Activated naive CD8-positive, alpha-beta T cell treated with anti-CD3 and anti-CD28 coated beads, Interleukin-2, amount 50 U/mL, for 24 hours (primary cell): ENCODE measurements at places on chromosomes 1 and 21.

DNA sequence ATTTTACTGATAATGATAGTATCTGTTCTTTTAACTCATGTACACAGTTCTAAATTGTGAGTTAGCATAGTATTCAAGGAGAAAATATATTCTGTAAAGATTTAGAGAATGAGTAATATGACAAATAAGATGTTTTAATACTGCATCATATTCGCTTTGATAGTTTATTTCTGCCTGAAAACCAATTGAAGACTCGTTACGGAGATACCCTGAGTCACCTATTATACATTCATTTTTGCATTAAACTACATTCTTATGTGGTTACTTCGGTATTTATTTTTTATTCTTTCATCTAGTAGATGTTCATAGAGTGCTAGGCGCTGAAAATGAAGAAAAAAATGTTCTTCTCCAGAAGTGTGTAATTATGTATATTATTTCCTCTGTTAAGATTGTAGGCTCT, 5.3 kb downstream of the UHMK1 start:
- DNase-seq = no peak

GRCh38 chr1:163697137-163697536, 375.4 kb downstream of the NUF2 start:
- DNase-seq = no peak

DNA sequence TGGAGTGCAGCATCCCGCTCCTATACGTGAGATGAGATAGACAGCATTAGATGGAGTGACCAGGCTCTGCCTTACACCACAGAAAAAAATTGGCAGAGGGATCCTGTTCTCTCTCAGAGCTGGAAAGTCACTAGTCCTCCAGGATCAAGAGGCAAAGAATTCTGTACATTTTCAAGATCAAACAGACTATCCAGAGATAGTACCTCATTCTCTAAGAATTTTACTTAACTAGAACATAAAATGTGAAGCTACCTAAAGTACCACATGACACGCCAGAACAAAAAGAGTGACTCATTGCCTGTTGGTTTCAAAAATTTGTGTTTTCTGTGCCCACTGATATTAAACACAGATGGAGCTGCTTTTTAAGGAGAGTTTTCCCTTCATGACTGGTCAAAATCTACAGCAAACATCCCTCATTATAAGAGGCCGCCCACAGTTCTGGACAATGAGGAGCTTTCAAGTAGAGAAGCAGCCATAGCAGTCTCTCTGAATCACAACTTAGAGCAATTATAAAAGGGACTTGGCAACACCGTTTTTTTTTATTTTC, 32.3 kb downstream of the CD160 start:
- no peak for DNase-seq

DNA sequence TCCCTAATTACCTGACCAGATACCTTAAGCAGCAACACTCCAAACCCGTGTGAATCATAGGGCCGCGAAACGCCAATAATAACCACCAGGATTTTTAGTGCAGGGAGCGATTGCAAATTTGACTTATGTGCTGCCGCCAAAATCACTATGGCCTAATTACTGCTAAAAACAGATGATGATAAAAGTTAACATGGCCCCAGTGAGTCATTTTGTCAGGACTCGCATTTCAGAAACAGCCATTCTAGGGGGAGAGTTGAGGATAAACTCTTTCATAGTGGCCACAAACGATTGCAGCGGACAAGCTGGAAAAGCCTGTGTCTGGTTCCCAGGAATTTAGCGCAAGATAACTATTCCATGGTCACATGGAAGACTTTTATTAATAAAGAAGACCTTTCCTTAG, 103.4 kb downstream of the HLX start:
- DNase-seq = no peak

GRCh38 chr1:101453844-101454243, 217.0 kb downstream of the S1PR1 start:
- DNase-seq = no peak

- DNase-seq = no peak
These were observed 80.9 kb downstream of the ATP1A1 start for GRCh38 chr1:116453906-116454305.

DNA sequence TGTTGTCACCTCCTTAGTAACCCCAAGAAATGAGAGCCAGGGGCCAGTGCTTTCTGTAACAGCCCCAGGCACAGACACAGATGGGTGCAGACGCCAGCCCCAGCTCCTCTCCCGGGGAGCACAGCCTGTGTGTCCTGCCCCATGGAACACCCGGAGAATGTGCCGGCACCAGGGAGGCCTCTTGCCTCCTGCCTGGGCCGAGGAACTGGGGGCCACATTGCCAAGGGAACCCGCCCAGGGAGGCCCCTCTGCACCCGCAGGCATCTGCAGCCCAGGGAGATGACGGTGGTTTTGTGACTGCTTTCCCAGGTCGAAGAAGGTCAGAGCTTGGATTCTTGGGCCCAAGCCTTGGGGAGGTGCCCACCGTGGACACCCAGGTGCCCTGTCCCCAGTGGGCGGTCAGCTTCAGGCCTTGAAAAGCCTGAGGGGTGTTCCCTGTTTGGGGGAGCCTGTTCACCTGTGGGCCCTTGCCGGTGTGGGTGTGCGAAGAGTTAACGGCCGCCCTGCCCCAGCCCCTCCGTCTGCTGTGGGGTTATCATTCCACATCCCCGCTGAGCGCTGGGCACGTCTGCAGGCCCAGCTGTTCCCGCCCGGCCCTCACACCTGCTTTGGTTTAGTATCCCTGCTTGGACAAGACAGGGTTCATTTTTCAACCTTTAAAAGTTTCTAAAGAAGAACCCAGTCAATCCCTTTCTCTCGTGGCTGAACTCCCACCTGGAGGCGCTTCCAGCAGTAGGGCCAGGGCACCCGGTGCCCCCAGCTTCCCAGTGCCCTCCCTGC, 62.5 kb downstream of the MORN1 start:
- no peak for DNase-seq

- no peak for DNase-seq
These were observed 24.2 kb upstream of the OSBPL9 start for GRCh38 chr1:51592711-51593110.

- no peak for DNase-seq
These were observed 32.0 kb upstream of the C1orf185 start for GRCh38 chr1:51070011-51070410.
